Astrocyte (in vitro differentiated cells and primary cell): ENCODE measurements at places on chromosomes 4 and X. TPM values are rescaled to one million over a fixed set of nuclear protein-coding genes. Genes with fewer than 3 reads are reported as not detected.

GRCh38 chrX:123036401-123036800, 147.7 kb upstream of the GRIA3 start:
- no peak for DNase-seq

GRCh38 chrX:134654398-134655012, 3.8 kb downstream of the PLAC1 start:
- no peak for DNase-seq

DNA sequence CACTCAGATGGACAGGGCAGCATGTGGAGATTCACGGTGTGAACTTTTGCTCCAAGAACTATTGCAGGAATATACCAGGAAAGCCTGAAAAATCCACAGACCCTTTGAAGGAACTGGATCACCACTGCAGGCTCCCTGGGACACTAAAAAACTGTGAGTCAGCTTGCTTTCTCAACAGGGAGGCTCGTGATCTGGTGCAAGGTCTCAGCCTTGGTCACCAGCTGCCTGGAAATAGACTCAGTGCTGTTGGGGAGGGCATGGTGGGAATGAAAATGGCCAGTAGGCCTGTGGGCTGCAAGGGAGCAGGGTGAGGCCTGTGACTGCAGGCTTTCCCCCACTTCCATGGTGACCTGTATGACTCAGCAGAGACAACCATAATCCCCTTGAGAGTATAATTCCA, 426.4 kb upstream of the RPS6KA3 start:
- DNase-seq = no peak

- DNase-seq = no peak
Measured at GRCh38 chrX:153004780-153005179, 10.9 kb upstream of the PNMA5 start.

GRCh38 chr4:141195095-141195707, 25.5 kb upstream of the ZNF330 start:
- no peak for DNase-seq

DNA sequence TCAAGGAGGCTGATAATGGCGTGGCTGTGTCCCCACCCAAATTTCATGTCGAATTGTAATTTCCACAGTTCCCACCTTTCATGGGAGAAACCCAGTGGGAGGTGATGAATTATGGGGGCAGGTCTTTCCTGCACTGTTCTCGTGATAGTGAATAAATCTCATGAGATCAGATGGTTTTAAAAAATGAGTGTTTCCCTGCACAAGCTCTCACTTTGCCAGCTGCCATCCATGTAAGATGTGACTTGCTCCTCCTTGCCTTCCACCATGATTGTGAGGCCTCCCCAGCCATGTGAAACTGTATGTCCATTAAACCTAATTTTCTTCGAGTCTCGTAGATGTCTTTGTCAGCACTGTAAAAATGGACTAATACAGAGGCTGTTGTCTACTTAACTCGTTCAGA, 488.3 kb downstream of the SPRY1 start:
- no peak for DNase-seq

- DNase-seq = no peak
Measured at GRCh38 chrX:48475296-48475695, 703 bp upstream of the FTSJ1 start.

- peak; percentile 96 for DNase-seq
Measured at GRCh38 chr4:186845137-186845842, 121.6 kb upstream of the FAT1 start.

- DNase-seq = no peak
Measured at GRCh38 chr4:43718369-43718768, 730.2 kb downstream of the KCTD8 start.

- DNase-seq = no peak
Measured at GRCh38 chr4:113469023-113469390, 292.5 kb downstream of the CAMK2D start.

Gene SMR3B
- total RNA-seq = not detected in 2 replicates

Gene XAGE3
- total RNA-seq = not detected in 2 replicates

Gene TCP11X2
- not detected in 2 replicates for total RNA-seq

Gene TRIML2
- total RNA-seq = 55.7 and 63.3 TPM in 2 replicates

Gene ARAP2
- total RNA-seq = 9.6 and 10.4 TPM in 2 replicates

Gene SFRP2
- total RNA-seq = 92.8 and 146 TPM in 2 replicates

Gene ADH6
- not detected in 2 replicates for total RNA-seq

Gene IQCM
- total RNA-seq = 0.11 and 0.14 TPM in 2 replicates

Gene FRG2
- total RNA-seq = not detected in 2 replicates
